Right forelimb (tissue), 1 donor: ENCODE measurements at places on chromosomes 7 and 10.

DNA sequence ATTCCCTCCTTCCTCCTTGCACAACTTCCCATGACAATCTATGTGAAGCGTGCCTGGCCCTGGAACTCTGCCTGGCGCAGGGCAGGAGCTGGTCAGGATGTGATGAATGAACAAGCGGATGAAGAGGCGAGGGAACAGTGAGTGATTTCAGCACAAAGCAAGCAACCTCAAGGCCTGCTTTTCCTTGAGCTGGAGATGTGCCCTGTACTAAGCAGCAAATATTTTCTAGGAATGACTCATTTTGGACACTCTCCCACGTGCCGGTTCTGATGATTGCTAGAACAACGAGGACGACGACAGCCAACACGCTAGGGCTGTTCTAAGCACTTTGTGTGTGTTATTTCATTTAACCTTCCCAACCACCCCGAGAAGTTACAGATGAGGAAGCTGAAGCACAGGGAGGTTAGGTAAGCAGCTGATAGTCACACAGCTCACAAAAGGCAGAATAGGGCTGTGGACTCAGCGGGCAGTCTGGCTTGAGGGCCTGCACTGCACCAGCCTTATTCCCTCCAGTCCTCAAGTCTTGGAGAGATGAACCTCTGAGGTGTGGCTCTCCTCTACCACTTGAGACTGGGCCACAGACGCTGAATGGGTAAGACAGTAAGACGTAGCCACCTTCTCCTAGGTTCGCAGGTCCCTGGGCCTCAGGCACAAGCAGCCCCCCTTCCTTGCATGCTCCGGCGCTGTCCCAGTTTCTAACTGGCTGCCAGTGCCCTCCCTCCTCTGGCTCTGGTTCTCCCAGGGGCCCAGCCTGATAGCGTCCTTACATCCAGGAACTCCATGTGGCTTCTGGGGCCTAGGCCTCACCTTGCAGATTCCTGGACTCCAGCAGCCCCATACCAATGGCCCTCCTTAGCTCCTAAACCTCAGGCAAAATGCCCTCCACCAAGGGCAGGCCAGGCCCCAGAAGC, 59.0 kb downstream of the YKT6 start:
- DNase-seq, result no peak

DNA sequence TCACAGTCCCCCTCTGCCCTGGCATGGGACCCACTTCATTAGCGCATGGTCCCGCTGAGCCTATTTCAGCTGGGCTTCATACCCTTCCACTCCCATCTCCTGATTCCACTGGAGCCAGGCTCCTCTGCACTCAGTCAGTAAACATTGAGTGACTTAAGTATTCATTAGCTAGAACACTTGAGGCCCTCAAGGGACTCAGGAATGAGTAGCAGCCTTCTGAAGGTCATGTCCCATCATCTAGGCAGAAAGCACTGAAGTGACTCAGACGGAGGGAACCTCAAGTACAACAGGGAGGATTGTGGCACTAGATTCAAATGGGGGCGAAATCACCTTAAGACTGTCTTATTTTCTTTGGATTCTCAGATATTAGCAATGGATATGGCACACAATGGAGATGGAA, 186.6 kb upstream of the INHBA start:
- no peak for DNase-seq

DNA sequence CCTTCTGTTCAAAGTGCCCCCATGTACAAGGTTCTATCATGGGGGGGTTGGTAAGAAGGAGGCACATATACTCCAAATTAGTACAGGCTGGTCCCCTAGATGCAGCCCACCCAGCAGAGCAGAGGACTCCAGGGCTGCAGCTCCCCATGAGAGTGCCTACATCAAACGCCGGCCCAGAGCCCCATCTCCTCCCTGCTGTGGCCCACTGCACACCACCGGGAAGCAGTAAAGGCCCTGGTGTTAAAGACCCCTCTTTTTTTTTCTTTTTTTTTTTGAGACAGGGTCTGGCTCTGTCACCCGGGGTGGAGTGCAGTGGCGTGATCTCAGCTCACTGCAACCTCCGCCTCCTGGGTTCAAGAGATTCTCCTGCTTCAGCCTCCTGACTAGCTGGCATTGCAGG, 47.4 kb downstream of the SH3PXD2A start:
- no peak for DNase-seq

GRCh38 chr7:92880212-92881090, 44.1 kb upstream of the CDK6 start:
- no peak for DNase-seq

DNA sequence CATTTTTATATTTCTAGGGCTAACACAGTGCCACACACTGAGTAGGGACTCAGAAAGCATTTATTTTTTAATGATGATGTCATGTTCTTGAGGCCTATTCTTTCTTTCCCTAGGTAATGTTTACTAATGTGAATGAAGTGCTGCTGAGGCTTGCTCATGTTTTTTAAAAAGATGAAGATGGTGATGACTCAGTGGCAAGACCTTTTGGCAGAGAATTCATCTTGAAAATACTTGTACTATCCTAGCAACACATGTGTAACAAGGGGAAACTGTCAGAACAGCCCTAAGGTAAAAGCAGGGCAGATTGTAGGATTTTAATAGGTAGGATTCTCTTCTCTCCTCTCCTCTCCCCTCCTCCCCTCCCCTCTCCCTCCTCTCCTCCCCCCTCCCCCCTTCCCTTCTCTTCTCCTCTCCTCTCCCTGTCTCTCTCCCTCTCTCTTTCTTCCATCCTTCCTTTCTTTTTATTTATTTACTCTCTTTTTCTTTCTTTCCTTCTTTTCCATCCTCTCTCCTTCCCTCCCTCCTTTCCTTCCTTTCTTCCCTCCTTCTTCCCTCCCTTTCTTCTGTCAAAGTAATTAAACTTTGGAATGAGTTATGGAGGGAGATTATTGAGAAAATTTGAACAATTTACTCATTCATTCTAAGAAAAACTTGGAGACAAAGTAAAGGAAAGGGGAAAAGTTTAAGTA, 75.3 kb downstream of the ZNF92 start:
- DNase-seq, result no peak

GRCh38 chr7:57427146-57427545, 22.8 kb upstream of the ZNF716 start:
- DNase-seq, result no peak

- no peak for DNase-seq
Observed at GRCh38 chr10:85624511-85624910, 742.1 kb downstream of the GRID1 start.

DNA sequence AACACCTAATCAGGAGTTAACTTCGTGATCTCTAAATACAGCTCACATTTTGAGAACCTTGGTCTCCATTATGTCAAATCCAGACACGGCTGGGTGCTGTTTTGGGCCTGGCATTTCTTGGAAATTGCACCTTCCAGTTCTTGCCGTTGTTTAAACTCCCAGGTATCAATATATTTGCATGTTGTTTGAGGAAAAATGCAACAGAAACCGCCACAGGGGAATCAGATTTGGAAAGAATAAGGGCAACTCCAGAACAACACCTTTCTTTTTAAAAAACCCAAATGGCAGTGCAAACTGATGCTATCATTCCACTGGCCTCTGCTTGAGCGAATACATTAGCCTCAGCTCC, 162.0 kb downstream of the FGFR2 start:
- DNase-seq, result no peak

DNA sequence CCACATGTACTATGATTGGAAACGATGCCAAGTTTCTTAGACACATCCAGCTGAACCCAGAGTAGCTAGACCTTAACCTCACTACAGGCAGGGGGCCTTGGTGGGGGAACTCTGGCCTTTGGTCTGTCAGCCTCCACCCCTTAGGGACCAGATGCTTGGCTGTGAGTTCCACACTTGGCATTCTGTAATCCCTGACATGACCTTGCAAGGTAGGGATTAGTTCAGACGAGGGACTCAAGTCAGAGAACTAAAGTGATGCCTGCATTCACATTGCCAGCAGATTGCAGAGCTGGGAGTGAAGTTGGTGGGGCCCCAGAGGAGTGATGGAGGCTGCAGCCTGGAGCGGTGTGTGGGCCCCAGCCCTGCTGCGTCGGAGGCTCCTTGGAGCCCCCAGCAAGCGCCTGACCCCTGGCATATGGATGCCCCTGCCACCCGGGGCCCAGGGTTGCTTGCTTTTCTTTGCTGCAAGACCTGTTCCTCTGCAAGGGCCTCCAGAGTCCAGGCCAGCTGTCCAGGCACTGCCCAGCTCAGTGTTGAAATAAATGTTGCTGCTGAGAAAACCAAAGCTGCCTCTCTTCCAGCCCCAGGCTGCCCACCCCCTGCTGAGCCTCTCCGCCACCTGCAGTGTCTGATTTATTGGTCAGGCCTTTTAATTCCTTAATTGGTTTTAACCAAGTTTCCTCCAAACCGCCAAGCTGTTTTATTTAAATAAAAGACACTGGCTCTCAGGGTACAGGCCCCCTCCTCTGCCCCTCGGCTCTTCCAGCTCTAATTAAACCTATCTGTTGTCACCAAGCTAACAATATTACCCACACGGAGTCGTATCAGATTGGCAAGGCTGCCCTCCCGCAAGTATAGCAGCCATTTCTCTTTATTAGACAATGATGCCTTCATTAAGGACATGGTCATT, 4.7 kb downstream of the NPTX2 start:
- no peak for DNase-seq

DNA sequence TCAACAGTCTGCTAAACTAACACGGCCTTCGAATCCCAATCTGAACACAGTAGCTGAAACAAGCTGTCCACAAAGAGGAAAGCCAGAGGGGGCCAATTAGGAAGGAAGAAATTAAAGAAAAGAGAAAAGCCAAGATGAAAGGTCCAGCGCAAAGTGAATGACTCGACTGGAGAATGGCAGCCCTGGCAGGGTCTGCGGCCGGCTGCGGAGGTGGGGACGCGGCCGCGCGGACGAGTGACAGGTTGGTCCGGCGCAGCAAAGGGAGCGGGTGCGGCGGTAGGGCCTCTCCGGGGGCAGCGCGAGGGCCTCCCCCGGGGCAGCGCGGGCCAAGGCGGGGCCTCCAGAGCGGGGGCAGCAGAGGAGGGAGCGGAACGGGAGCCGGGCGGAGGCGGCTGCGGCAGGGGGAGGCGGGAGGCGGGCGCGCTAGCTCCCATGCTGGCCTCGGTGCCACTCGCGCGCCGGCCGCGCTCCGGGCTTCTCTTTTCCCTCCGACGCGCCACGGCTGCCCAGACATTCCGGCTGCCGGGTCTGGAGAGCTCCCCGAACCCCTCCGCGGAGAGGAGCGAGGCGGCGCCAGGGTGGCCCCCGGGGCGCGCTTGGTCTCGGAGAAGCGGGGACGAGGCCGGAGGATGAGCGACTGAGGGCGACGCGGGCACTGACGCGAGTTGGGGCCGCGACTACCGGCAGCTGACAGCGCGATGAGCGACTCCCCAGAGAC, at the start of gene VWC2:
TSS of gene VWC2 (plus strand) at position 421 of the 718 bp plus-strand sequence. CDS start 1,798 bp downstream, outside the sequence.
- DNase-seq, result peak; percentile 56

DNA sequence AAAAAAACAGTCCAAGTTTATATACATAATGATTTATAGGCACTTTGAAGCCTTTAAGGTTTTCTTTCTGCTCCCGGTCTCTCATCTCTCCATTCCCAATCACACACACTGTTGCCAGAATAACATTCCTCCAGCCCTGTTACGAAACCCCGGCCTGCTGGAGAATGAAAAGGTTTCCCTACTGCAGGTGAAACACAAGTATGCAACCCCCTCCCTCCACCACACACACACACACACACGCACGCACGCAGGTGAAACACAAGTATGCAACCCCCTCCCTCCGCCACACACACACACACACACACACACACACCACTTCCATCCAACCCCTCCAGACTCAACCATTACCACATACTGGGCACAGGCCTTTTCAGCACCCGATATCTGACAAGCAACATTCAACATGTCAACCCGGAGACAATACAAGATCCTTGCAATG, 87.5 kb downstream of the PARD3 start:
- no peak for DNase-seq

GRCh38 chr7:90777041-90777440, 180.9 kb downstream of the CDK14 start:
- no peak for DNase-seq

GRCh38 chr7:150846291-150847115, 5.8 kb upstream of the AOC1 start:
- DNase-seq, result no peak

- no peak for DNase-seq
Observed at GRCh38 chr10:28046579-28046978, 47.7 kb upstream of the ODAD2 start.

DNA sequence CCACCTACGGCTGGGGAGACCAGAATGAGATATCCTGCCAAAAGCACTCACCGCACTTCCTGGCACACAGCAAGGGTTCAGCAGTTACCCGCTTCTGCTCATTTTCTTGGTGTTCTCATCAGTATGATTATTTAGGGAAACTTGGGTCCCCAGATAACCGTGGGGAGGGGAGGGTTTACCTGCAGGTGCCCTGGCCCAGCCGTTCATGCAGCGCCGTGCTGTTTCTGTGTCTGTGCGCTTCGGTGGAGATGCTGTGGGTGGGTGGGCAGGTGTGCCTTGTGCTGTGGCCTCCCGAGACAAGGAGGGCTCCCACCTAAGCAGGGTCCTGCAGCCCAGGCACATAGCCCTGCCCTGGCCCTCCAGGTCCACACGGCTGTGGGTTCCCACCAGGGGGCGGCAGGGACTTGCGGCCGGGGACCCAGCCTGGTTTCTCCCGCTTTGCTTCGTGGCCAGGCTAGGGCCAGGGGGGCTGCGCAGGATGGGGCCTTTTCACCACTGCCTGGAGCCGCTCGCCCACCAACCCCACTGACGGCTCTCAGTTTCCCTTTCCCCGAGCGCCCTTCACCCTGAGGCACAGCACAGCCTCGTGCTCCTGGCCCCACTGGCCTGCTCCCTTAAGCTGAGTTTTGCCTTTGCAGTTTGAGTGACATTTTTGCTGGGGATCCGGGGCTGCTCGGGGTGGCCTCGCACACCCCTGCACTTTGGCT, 78.5 kb downstream of the LHPP start:
- peak; percentile 86 for DNase-seq

- no peak for DNase-seq
Observed at GRCh38 chr10:13615650-13616300, 29.0 kb downstream of the PRPF18 start.

GRCh38 chr7:26587536-26587935, 276.9 kb downstream of the SKAP2 start:
- no peak for DNase-seq

DNA sequence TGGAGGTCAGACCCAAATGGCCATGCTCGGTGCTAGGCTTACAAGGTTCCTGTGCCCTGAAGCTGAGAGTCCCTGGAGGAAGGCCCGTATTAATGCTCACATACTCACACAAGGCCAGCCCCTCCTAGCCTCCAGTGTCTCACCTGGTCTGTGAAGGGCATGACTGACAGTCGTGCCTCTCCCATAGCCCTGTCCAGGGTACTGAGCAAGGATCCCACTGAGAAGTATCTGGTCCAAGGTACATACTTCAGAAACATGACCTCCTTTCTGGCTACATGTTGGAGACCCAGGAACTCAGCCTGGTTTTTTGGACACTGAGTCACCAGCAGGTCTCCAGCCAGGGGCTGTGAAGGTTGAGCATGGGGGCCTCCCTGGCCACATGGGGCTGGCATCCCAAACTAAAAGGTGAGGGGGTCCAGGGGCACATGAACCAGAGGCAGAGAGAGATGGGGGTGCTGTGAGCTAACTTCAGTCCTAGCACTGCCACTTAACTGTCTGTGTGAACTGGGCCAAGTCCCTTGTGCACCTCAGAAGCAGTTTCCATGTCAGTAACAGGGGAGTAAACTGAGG, 17.6 kb upstream of the RASGEF1A start:
- no peak for DNase-seq
